NCI-H446 treated with DMSO at 0.1 percent for 48 hours (cell line): ENCODE measurements at places on chromosomes 7 and 10.

GRCh38 chr10:74071157-74071556 lies 73.2 kb downstream of the VCL start:
- no peak for DNase-seq

DNA sequence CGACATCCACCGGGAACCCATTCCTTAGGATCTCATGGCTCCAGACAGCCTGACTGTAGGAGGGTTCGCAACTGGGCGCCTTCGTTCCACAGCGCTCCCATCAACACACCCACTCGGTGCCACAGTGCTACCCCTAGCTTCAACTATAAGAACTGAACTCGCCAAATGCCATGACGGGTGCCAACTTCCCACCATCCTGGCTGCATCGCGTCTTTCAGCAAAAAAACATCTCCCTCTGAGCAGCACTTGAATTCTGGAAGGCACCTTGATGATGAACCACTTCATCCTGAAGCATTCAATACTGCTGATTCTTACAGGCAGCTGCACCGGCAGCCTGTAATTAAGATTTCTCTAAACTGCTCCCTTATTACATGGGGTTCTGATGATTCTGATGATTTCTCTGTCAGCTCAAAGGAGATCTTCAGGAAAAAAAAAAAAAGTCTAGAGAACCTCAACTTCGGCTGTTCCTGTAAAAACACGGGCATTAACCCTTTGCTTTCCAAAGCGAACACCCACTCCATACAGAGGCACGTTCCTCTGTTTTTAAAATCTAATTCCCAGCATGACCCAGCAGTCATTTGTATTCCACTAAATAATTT lies 1.3 kb downstream of the CYTH3 start:
- DNase-seq, result peak; percentile 32

DNA sequence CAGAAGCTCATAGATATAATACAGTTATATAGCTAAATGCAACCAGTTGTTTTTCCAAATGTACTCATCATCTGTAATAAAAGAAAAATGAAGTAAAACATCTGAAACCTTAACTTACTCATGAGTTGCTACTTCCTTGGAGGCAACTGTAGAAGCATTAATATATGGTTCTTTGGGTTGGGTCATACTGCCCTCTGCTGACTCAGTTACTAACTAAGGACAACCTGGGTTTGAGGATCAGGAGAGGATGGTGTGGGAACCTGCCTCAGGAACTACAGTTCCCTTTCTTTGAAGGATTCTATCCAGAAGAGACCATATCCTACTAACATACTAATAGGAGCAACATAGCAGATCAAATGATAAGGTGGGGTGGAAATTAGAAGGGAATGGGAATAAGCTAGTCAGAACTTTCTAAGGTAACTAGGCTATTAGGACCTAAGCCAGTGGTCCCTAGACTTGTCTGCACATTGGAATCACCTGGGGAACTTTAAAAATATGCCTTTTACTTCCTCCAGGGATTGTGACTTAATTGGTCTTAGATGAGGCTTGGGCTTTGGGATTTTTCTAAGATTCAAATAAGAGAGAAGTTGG lies 20.7 kb downstream of the COX15 start:
- no peak for DNase-seq

DNA sequence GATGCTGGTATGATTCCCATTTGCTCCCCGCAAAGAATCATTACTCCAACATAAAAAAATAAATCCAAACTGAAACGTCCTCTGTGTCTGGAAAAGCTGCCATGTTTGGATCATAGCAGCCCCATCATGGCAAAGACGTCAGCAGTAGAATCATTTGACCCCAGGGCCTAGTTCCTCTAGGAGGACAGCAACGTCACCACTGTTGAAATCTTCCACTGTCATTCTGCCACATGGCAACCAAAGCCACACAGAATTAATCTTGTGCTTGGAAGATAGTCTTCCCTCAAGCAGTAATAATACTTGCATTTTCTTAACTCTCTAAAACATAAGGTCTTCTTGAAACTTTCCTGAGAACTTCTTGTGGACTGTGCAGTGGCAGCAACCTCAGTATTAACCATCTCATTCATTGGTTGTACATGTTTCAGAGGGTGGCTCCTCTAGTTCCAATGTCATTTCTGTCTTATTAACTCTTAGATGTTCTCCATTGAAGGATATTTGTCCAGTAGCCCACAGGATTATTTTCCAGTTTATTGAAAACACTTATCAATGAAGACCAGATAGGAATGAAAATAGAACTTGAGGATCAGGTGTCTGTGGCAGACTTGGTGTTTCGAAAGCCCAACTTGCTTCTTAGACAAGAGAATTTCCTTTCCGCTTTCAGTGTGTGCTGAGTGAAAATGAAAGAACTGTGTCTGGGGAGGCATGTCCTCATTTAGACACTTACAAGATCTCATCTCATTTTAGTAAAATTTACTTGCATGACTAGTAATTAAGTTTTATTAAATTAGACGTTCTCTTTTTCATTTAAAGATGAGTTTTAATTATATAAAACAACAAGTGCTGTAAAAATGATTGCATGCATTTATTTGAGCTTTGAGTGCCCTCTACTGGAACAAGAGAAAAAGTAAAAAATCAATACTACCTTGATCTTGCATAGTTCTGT lies 28.9 kb upstream of the INHBA start:
- DNase-seq, result no peak

GRCh38 chr7:5533821-5534367 lies 110.3 kb upstream of the TNRC18 start:
- DNase-seq, result no peak

DNA sequence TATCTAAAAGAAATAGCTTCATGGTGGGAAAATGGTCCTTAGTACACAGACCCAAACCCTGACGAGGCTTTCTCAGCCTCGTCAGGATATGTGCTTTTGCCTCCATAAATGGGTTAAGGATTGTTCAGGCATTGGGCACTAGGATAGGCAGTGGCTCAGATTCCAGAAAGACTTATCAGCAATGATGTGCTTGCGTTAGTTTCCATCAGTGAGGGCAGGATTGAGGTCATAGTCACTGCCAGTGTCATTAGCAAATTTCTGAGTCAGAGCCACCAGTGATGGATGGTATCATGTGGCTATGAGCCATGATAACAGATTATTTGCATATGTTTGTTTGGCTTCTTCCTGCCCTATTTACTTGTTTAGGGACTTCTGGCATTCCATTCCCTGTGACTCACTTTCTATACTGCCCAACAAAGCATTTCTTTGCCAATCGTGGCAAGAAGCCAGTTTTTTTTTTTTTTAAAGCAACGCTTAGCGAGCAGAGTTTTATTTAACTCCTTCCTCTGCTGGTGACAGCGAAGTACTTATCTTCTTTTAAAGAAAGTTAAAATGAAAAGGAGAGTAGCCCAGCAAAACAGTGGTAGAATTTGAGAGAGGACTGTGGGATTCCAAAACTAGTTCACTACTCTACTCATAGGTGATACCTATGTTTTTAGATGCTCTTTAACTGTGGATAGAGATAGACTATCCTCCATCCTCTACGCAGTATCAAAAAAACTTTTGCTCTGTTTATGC lies 44.4 kb downstream of the MYPN start:
- peak; percentile 67 for DNase-seq

GRCh38 chr10:62480196-62480595 lies 106.0 kb downstream of the ZNF365 start:
- DNase-seq, result no peak

DNA sequence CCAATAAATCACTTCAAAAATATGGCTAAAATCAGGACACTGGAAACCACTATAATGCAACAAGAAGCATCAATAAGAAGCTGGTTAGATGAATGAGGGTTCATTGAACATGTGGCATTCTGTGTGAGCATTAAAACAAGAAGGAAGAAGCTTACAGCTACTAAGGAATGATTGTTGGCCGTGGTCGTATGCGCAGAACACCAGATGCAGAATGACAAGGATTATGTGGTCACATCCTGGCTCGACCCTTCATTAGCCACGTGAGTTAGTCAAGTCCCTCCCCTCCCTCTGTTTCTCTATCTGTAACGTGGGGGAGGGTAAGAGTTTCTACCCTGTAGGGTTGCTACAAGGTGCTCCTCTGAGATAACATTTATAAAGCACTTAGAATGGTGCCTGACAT lies 174.3 kb downstream of the ADAM12 start:
- DNase-seq, result no peak

DNA sequence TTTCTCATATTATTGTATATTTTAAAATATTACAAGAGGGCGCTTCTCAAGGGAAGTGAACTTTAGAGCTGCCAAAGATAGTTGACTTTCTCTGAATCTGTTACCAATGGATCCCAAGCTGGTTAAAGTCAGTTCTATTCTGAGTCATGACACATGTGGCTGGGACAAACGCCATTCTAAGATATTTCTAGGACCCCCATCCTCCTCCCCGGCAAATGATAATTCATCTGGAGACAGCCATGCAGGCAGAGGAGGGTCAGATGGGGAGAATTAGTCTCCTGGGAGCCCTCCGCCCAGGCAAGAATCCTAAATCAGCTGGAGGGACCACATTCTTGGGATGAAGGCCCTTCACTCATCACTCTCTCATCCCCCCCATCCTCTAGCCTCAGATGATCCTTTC lies 187.7 kb downstream of the GFRA1 start:
- DNase-seq, result no peak

GRCh38 chr10:19961076-19962053 lies 145.1 kb downstream of the PLXDC2 start:
- DNase-seq, result no peak

- DNase-seq, result peak; percentile 1
These were observed 158.1 kb upstream of the KMT2E start for GRCh38 chr7:104855861-104856260.

DNA sequence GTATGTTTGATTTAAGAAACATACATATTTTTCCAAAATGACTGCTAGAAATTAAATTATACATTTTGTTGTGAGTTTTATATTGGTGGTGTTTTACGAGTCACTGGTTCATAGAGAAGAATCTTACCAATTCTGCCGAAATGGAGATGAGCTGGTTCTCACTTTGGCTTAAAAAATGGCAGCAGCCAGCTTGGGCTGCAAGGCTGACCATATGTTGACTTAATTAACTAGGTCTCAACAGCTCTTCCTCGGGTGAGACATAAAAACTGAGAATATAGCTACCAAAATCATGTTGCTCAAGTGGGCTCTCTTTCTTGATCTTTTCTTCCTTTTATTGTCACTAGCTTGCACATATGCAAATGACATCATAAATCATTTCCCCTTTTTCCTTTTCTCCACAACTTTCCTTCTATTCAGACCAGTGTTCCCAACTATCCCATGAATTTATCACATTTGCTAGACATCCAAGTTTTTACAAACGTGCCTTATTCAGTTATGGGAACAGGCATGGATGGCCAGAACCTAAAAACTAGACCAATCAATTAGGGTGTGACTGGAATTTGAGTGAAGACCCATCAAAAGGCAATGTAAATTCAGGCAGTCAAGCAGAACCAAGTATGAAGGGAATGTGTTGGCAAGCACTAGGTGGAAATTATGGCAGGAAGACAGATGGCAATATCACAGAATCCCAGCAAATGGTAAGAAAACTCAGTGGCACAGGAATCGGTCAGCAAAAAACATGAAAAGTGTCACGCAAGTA lies 6.4 kb upstream of the TSPAN12 start:
- DNase-seq, result peak; percentile 71

GRCh38 chr10:48503293-48503911 lies 101.5 kb downstream of the ARHGAP22 start:
- no peak for DNase-seq

- DNase-seq, result no peak
These were observed 3.9 kb downstream of the PROSER2 start for GRCh38 chr10:11827006-11827405.

GRCh38 chr7:84389242-84389641 lies 194.7 kb upstream of the SEMA3A start:
- DNase-seq, result no peak

- no peak for DNase-seq
These were observed 620 bp upstream of the IMPDH1 start for GRCh38 chr7:128410451-128410753.

DNA sequence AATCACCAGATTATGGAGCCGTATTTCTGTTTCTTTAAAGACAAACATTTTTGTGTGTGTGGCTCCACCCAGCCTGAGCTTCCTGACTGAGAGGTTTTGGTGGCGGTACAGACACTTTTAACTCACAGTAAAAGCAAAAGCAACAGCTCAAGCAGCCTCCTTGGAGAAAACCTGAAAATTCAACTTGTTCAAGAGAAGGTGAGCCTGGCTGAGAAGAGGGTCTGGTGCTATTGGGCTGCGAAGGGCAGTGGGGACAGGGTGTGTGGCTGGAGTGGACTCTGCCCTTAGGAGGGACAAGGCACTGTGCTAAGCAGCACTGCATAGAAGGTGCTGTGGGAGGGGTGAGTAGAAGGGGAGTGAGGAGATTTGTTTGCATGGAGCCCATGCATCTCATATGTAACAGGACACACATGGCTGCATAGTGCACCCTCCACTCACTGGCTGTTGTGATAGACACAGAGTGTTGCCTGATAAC lies at the start of gene GIMAP7:
GIMAP7 (plus strand) TSS at position 125 of the 475 bp plus-strand sequence. CDS start 5,103 bp downstream, outside the sequence.
- DNase-seq, result no peak

GRCh38 chr10:13717936-13718772 lies 131.4 kb downstream of the PRPF18 start:
- peak; percentile 71 for DNase-seq

DNA sequence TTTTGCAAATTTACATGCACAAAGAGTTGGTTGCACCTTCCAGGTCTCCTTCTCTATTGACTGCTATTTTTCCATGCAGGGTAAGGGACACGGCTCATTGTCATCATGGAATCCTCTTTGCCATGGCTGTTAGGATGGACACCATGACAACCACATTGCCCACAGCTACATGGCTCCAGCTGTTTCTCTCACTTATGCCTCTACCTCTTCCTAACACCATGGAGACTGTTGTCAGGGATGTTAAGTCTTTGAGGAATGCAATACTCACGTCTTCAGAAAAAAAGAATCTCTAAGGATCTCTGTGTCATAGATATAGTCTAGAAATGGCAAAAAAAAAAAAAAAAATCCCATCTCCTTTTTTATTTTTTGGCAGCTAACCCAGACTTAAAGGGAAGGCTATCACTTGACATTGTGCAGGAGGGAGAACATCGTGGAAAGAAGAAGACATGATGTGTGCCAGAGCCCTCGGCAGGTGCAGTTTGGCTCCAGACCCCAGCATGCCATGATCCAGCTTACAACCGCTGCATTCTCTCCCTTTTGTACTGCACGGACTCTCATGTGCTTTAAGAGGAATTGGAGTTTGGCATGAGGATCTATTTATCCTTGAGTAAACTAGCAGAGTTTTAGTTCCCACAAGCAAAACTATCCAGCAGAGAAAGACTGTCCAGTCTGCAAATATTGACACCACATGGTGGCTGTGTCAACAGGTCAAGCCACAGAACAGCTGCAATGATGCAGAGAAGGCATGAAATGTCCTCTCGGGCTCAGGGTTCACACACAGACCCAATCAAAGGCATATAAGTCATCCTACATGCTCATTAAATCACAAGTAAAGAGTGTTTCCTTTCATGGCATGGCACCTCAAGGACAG lies 70.8 kb downstream of the FRMD4A start:
- no peak for DNase-seq

GRCh38 chr10:97914837-97915211 lies 65.2 kb downstream of the GOLGA7B start:
- peak; percentile 12 for DNase-seq

GRCh38 chr10:84053626-84054025 lies 85.7 kb upstream of the GHITM start:
- DNase-seq, result no peak

DNA sequence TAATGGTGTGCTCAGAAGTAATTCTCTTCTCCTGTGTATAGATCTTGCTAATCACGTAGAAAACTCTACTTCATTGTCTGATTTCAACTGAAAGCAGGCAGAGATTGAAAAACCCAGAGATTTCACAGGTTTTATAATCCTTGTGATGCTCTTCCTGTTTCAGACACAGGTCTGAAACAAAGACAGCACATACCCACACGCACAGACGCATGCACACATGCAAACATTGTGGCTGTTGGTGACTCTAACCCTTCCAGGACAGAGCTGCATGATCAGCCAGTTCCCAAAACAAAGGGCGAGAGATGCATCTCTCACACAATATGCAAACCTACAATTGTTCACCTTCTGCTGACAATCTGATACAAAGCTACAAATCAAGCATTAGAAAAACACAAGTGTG lies 11.1 kb upstream of the TFEC start:
- DNase-seq, result no peak
